AG09319 (cell line): ENCODE measurements at places on chromosomes 3 and 15.
A peak's percentile ranks its signal among the peaks of the same experiment; 100 is the strongest.

- DNase-seq: no peak
Observed at GRCh38 chr15:38186507-38186906, 66.1 kb upstream of the SPRED1 start.

DNA sequence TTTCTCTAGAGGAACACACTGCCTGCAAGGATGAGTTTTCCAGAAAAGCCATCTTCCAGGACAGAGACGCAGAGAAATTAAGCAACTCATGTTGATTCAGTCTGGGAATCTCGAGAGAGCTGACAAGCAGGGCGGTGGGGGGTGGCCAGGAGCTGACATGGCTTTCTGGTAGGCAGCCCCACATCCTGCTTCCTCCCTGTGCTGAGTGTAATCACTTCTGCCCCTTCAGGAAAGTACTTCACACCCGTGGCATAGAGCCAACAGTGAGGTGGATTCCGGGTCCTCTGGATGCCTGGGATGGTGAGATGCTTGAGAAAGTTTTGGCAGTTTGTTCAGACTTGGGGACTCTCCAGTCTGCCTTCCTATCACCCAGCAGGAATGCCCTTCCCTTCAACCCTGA lies 221.1 kb downstream of the SLCO3A1 start:
- no peak for DNase-seq

- no peak for DNase-seq
Observed at GRCh38 chr3:129187857-129188256, 4.2 kb upstream of the CNBP start.

DNA sequence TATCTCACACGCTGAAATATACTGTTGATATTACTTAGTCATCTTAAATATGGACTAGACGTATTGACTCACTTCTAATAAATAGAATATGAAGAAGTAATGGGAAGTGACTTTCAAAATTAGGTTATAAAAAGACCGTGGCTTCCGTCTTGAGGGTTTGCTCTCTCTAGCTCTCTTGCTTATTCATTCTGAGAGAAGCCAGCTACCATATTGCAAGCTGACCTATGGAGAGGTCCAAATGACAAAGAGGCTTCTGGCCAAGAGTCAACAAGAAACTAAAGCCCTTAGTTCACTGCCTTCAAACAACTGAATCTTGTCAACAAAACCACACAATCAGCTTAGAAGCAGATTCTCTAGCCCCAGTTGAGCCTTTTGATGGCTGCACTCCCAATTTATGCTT lies 46.1 kb downstream of the SLC9C1 start:
- no peak for DNase-seq

DNA sequence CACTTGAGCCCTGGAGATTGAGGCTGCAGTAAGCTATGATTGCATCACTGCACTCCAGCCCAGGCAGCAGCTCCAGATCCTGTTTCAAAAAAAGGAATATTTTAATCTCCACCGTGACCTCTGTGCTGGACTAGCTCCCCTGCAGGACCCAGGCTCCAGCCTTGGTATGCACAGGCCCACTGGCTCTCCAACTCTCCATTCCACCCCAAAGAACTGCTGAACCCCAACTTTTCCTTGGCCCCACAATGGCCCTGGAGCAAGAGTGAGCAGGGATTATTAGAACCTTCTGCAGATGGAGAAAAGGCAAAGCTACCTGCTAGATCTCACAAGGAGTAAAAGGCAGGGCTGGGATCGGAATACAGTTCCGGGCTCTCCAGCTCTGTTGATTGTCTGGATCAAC lies 32.8 kb upstream of the SFMBT1 start:
- DNase-seq: no peak

- DNase-seq: no peak
Observed at GRCh38 chr15:25784876-25785640, 78.1 kb downstream of the ATP10A start.

DNA sequence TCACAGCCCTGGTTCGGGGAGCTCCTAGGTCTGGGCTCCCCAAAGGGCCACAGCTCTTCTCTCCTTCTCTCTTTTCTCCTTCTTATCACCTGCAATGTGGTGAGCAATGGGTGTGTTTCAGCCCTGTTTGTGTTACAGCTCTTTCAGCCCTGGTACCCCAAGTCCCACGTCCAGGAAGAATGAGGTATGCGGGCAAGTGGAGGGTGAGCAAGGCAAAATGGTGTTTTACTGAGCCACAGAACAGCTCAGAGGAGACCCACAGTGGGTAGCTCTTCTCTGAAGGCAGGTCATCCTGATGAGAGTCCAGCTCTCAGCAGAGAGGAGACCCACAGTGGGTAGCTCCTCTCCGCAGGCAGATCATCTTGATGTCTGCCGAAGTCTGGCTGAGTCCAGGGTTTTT lies 86.8 kb downstream of the BFSP2 start:
- no peak for DNase-seq

GRCh38 chr3:157530637-157531300 lies 27.6 kb upstream of the VEPH1 start:
- DNase-seq: no peak

- DNase-seq: no peak
Observed at GRCh38 chr15:49382394-49382793, 40.6 kb upstream of the FGF7 start.

DNA sequence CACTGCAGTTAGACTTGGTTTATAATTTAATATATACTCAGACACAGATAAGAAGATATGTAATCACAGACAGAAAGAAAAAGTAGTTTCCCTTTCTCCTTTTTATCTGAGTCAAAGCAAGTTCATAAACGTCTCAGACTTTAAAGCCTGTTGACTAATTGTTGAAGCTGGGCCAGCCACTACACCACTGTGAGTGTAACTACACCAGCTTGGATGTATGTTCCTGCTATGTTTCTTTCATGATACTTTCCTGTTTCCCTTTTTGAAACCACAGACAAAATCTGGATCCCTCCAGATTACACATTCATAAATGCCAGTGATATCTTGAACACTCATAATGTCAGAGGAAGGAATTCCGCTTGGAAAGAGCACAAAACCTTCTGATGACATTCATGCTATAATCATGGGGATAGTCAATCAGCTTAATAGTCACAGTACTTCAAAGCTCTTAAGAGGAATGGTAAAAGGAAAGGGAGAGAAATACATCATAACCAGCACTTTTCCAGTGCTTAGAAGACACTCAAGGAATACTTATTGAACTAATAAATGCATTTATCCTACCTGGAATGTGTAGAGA lies 32.0 kb downstream of the KCNMB2 start:
- no peak for DNase-seq

GRCh38 chr15:47412136-47412535 lies 305.2 kb upstream of the SEMA6D start:
- no peak for DNase-seq

DNA sequence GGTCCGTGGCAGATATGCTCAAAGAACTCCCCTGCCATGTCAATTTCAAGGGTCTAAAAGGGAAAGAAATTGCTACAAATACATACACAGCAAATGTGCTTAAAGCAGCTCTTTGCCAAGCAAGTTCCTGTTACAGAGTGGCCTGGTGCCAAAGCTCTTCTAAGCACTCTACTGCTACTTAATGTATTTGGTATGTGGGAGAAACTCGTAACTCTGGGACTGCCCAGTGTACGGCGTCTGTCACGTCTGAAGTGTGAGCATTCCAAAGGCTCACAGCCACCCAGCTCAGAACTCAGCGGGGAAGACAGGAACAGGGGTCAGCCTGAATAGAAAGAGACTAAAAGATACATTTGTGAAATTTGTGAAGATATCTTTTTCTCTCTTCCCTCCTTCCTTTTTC lies 54.6 kb downstream of the RBMS3 start:
- DNase-seq: peak; percentile 95

- DNase-seq: no peak
Observed at GRCh38 chr3:21691036-21691435, 60.0 kb downstream of the ZNF385D start.

GRCh38 chr3:127226457-127226856 lies 33.5 kb downstream of the PRR23E start:
- DNase-seq: no peak

- DNase-seq: no peak
Observed at GRCh38 chr15:35312344-35312743, 227.2 kb upstream of the NANOGP8 start.

GRCh38 chr15:59137566-59137965 lies 32.6 kb downstream of the CCNB2 start:
- DNase-seq: no peak

DNA sequence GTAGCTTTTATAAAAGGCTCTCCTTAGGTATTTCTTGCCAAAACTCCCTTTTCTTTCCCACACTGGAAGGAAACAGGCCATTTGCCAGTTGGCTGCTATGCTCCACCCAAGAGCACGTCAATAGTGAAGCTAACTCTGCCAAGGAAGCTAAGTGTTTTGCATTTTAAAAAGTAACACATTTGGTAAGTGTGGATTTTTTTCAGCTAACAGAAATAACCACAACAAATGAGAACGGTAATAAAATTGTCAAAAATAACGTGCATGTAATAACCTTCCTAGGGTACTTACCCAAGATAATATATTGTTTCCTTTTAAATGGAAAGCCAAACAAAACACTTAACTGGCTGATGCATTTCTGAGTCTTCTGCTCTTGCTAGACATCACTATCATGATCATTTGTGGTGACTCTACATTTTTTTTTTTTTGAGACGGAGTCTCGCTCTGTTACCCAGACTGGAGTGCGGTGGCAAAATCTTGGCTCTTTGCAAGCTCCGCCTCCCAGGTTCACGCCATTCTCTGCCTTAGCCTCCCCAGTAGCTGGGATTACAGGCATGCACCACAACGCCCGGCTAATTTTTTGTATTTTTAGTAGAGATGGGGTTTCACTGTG lies 4.6 kb downstream of the DPP8 start:
- DNase-seq: peak; percentile 37

- DNase-seq: peak; percentile 76
Observed at GRCh38 chr15:31024330-31024729, 32.9 kb upstream of the MTMR10 start.

DNA sequence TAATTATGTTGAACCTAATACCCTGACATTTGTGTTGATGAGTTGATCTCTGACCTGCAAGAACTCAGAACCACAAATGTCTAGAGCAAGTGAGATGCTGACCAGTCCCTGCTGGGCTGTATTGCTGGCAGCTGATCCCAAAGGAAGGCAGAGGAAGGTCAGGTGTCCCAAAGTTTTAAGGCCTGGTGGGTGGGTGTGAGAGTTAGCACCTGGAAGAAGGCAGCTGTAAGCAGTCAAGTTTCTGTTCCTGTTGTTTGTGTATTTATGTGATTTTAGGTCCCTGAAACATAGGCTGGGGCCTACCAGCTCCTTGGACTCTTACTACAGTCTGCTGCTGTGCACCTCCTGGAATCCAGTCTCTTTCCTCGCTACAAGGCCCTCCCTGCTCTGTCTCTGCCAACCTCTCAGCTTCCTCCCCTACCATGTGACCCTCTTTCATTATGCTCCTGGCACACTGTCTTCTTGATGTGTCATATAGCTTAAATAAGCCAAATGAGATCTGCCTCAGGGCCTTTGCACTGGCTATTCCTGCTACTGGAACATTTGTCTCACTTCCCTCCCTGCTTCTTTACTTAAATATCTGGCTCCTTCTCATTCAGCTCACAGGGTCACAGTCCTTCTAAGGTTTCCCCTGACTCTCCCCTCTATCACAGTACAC lies 31.0 kb upstream of the ATOSA start:
- no peak for DNase-seq

- DNase-seq: no peak
Observed at GRCh38 chr3:171258316-171258715, 201.9 kb downstream of the TNIK start.

DNA sequence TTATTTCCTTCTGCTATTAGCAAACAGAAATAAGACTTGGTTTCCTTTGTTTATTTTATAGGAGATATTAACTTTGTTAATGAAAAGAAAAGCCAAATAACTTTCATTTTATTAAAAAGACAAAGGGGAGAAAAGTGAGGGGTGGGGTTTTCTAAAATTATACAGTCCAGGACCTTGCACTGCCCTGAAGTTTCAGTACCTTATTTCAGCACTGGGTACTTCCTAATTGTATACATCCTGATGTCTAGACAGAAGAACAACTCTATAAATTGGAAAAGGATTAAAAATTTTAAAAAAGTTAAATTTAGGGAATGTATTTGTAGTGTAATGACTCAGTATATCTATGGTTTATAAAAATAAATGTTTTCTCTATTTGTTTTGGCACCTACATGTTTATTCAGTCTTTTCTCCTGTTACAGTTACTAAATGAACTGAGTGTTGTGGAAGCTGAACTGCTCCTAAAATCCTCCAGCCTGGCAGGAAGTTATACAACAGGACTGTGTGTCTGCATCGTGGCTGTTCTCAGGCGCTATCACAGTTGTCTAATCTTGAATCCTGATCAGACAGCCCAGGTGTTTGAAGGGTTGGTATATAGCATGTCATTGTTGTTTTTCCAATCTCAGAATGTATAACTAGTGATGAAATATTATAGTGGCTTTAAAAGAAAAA lies 27.6 kb upstream of the P2RY13 start:
- no peak for DNase-seq

GRCh38 chr3:129082026-129082425 lies 21.4 kb downstream of the GP9 start:
- DNase-seq: no peak

DNA sequence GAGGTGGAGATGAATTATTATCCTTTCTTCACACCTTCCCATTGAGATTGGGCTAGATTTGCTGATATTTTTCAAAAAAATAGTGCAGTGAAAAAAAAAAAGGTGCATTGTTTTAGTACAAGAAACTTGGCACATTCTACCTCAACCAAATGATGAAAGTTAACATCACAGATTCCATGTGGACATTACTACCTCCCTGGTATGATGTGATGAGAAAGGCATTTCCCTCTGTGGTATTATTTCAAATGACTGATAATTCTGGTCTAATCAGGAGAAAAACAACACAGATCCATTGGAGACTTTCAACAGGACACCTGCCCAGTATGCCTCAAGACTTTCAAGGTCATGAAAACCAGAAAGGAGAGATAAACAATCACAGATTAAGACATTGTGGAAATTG lies 313.4 kb downstream of the BCHE start:
- DNase-seq: no peak

DNA sequence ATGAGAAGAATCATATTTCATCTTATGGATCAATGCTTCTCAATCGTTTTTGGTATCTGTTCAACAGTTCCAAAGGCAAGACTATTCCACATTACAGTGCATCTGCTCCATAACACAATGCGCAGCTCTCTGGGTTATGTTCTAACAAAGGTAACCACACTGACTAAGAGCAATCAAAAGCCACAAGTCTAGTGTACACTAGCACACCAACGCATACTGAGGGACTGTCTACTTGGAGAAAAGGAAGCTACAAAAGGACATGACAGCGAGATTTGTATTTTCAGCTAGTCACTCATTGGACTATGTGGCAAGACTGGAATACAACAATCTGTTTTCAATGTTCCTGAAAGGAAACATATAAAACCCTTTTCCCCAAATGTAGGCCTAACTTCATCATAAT lies 35.8 kb downstream of the SETD2 start:
- no peak for DNase-seq
